ENCODE measurements at places on chromosomes 3 and 15.

GRCh38 chr3:151919030-151919328 lies 45.5 kb downstream of the SUCNR1 start:
- no peak for DNase-seq

- DNase-seq: no peak
Measured at GRCh38 chr15:58462973-58463663, 31.3 kb downstream of the LIPC start.

DNA sequence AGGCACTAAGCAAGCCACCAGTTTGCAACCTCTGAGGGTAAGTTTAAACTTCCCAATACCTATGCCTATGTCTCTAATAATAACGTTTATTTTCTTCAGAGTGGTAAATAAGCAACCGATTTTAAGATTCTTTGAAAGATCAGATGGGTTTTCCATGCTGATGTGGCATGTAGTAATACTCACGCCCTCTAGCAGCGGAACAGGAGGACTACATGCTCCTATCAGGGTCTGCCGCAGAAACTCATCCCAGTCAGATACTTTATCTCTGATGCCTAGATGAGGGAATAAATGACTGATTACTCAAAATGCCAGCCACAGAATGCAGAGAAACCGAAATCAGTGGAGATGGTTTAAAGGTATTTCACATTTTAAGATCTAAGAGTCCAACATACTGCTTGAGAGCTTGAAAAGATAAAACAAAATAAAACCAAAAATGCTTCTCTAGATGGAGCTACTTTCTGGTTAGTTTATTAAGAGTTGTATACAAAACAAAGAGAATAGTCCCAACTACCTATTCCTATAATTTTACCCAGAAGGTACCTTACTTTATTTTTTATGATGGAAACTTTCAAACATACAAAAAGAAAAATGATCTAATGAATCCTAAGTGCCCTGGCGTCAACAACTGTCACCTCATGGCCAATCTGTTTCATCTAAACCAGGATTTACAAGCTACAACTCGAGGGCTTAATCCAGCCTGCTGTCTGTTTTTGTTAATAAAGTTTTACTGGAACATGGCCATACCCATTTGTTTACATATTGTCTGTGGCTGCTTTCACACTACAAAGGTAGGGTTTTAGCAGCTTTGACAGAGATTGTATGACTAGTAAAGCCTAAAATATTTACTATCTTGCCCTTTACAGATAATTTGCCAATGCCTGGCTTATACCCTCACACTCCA lies 37.5 kb upstream of the STIMATE start:
- peak; percentile 17 for DNase-seq

- no peak for DNase-seq
Measured at GRCh38 chr3:183486472-183486871, 58.1 kb upstream of the MCF2L2 start.

GRCh38 chr3:131216330-131216729 lies 165.2 kb upstream of the NUDT16 start:
- no peak for DNase-seq

- DNase-seq: no peak
Measured at GRCh38 chr15:56351957-56352506, 13.2 kb upstream of the TEX9 start.

DNA sequence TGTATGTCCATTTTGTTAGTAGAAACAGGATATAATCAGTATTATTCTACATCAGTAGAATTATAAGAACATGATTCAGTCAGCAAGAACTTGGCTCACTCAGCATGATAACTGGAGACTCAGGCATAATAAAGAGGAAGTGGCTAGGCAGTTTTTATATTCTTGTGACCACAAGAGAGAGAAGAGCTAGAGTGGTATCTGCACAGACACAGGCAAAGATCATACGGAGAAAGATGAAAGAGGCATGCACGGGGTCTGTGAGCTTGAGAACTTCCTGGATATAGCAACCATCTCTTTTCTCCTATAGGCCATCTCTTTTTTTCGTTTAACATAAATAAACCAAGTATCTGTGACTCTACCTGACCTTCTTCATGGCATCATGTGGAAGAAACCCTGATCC lies 46.8 kb downstream of the MYO5A start:
- no peak for DNase-seq

DNA sequence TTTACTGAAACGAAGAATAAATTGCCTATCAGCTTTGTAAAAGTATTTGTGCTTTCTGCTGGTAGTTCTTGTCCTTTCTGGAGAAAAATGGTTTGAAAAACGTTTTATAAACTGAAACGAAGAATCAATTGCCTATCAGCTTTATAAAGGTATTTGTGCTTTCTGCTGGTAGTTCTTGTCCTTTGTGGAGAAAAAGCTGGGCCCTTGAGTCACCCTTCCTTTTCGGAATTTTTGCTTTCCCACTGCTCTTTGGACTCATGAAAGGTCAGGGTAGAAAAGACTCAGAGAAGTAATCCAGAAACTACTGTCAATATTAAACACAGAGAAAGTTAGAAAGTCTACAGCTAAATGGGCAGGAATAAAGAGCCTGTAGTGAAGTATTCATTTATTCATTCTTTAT lies 72.8 kb downstream of the EOMES start:
- no peak for DNase-seq

DNA sequence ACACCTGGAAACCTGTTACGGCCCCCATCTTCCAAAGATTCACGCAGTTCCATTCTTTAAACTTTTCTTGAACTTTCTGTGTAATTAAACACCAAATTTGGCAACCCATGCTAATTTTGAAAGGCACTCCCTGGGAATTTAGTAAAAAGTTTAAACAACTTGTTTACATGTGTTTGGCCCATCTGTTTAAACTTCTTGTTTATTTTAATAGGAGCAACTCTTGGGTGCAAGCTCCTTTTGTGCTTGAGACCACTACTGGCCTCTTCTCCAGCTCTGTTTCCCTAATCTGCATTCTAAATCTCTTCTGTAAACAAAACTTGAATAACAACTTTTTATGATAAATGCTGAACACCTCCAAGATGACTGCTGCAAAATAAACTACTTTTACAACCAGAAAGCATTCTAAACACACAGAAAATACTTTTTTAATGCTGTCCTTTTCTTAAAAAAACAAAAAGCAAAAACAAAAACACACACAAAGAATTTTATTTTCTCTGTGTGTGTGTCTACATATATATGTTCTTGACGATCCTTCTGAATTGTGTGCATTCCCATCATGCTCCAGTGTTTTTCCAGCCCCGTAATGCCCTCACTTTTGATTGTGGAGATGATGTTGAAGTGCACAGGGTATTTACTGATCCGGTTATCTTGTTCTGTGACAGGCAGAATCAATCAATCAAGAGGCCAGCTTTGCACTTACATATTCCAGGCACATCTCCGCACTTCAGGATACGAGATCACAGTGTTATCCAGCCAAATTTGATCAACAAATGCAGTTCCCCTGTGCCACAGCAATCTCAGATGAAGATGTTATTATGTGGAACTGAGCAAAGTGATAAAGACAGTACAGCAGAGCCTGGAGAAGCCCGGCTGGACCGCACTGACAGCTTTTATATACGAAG lies 416.9 kb downstream of the FOXP1 start:
- DNase-seq: no peak

GRCh38 chr3:98754483-98754882 lies 8.7 kb upstream of the ST3GAL6 start:
- no peak for DNase-seq

GRCh38 chr15:52071570-52071969 lies 41.0 kb downstream of the BCL2L10 start:
- DNase-seq: no peak

- DNase-seq: no peak
Measured at GRCh38 chr3:115644391-115644790, 21.1 kb downstream of the GAP43 start.

DNA sequence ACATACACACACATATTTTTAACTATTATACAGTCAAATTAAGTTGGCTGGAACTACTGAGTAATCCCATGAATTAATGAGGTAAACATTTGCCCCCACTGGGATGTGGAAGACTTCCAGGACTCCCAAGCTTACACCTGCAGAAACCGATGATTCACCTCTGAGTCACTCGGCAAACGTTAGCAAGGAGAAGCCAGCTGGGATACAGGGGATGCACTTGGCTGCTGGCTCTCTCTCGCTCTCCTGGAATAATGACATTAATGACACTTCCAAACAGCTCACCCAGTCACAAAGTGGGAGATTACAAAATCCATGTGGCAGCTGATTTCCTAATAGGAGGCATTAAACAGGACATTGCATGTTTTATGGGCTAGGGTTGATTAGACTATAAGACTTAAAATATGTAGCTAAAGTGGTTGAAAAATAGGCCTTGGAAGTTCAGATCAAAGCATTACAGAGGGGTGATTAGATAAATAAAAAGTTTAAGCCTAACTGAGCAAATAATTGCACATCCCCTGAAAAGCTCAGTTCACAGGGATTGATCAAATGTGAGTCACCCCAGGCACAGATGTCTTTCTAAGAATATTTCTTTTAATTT lies 500.9 kb downstream of the SOX2 start:
- no peak for DNase-seq

- no peak for DNase-seq
Measured at GRCh38 chr3:23115171-23115877, 87.8 kb upstream of the UBE2E2 start.

GRCh38 chr3:26963361-26963743 lies 340.8 kb downstream of the LRRC3B start:
- no peak for DNase-seq

GRCh38 chr15:91186904-91187656 lies 87.0 kb downstream of the SV2B start:
- DNase-seq: no peak

DNA sequence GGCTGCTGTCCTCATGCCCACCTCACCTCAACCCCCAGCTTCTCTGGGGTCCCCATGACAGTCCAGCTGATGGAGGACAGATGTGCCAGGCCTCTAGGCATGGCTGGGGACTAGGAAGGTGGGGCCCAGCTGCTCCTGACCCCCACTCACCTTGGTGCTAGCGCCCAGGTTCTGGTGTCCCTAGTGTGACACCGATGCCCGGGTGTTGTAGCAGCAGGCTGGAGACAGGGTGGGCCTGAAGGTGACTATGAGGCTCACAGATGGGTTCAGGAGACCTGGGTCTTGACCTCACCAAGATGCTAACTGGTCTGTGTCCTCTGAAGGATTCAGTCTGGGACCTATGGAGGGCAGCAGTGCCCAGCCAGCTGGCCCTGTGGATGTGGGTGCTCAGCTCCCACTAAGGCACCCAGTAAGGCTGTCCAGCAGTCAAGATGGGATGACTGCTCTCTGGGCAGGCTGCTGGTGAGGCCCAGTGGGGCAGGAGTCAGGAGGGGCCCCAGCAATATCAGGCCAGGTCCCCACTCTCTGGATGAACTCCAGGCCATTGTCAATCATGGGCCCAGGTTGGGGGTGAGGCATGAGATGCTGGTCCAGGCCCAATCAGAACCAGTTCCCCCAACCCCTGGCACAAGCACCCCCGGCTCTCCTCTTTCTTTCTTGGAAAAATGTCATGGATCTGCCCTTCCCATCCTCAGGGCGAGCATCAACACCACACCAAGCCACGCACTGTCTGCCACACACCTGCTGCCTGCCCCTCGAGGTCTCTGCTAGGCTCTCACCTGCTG lies 33.0 kb downstream of the ALDH1L1 start:
- DNase-seq: no peak

GRCh38 chr3:179797192-179797591 lies 144.4 kb downstream of the USP13 start:
- DNase-seq: no peak

DNA sequence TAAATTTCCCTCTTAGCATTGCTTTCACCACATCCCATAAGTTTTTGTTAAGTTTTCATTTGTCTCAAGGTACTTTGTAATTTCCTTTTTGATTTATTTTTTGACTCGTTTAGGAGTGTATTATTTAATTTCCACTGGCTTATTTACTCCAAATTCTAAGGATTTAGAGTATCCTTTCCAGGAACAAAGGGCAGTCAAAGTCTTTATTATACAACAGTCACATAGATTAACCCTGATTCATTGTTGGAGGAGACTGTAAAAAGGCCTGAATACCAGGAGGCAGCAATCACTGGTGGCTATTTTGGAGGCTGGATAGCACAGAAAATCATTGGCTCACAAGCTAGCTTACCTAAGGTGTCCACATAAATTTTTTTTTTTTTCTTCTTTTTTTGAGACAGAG lies 39.9 kb downstream of the OIP5 start:
- DNase-seq: no peak

DNA sequence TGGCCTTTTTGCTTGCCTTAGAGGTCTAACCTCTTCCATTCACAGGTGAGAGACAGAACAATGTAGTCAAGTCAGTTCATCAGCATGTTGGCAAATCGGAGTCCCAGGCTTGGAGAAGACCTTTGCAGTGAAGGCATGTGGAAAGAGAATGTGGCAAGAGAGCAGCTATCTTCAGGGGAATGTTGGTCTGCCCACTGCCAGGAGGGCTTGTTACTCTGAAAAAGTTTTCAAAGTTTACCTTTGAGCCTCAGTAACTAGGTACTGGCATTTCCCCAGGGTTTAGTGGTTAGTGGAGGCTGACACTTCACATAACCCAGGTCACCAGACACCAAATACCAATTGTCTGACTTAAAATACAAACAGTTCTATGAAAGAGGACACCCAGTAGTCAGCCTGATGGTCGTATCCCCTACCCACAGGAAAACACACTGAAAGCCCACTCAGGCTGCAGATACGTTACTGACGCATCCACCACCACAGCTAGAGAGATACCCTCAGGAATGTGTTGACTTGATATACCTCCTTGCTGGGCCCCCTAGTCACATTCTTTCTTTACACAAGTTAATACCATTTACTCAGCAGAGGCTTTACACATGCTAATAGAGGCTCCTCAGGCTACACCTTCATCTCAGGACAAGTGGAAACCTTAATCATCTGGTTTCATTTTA lies 9.7 kb upstream of the ARID3B start:
- DNase-seq: no peak

DNA sequence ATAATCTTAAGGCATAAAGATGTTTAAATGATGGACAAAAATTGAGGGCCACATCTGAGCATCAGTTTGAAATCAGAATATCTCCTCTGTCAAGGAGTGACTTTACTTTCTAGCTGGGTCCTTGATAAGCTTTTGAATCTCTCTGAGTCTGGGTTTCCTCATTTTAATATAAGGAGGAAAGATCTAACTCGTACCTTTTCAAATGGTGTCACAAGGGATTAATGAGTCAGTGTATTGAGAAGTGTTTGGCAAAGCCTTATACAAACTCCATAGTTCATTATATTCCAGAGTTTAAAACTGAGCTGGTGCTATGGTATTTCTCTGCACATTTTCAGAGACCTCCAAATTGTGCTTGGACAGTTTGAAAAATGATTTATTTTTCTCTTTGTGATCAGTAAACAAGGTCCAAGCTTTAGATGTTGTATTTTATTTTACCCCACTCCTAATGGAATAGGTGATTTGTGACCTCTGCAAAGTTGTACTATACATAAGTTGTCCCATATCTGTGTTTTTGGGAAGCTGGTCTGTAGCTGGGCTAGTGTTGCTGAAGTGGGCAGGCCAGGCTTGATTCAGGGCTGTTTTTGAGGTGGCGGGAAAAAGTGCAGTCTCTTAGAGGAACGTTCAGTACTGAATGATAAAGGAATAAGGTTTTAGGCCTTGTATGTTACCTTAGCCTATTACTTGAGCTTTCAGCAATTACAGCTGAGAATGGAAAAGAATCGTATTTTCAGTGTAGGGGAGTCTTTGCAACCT lies 5.6 kb downstream of the FNDC3B start:
- no peak for DNase-seq

- DNase-seq: no peak
Measured at GRCh38 chr3:13506680-13507079, 26.6 kb downstream of the HDAC11 start.

GRCh38 chr3:154126651-154127050 lies 5.5 kb downstream of the ARHGEF26 start:
- DNase-seq: no peak

Measured in stimulated activated CD4-positive, alpha-beta T cell treated with anti-CD3 and anti-CD28 coated beads, Interleukin-1b, Interleukin-23, amount 100 ng/mL, for 1 hour (primary cell).